ENCODE measurements at places on chromosomes 4 and X.

DNA sequence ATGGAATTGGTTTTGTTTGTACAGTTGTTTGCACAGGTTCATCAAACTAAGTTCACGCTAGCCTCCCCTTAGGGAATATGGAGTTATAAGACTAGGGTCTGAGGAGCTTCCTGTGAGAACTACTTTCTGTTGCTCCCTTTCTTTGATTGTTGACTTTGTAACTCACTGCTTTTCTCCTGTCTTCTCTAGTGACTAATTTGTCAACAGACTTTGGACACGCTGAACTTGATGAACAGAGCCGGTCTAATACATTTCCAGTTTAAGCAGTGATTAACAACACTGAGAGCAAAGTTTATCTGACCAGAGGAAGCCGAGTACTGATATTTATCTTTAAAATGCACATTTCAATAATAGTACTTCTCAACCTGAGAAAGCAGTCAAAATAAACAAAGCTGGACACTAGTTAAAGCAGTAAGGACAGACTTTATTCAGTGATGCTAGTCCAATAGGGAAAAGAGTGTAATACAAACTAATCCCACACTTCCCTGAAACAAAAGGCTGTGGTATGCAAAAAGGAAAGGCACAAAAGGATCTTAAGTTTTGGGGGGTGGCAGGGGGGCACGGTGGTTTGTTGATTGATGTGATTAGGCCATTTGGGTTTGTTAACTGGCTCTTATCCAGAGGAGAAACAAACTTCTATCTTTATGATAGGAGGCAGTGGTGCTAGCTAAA, 2.7 kb upstream of the NUDT9 start:
- no peak for DNase-seq

DNA sequence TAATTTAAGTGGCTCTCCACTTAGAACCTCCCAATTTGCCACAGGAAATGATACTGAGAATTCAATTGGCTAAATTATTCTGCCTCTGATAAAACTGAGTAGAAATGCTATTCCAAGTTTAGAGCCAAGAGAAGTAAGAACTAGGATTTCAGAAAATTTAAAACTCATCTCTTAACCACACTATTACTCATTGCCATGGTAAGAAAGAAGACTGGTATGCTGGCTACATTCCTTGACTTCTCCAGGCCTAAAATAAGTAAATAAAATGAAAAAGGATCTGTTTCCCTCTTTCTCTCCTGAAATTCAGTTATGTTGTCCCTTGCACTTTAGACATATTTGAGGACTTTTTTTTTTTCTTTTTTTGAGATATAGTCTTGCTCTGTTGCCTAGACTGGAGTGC, 23.3 kb downstream of the ZNF280C start:
- DNase-seq, result no peak

DNA sequence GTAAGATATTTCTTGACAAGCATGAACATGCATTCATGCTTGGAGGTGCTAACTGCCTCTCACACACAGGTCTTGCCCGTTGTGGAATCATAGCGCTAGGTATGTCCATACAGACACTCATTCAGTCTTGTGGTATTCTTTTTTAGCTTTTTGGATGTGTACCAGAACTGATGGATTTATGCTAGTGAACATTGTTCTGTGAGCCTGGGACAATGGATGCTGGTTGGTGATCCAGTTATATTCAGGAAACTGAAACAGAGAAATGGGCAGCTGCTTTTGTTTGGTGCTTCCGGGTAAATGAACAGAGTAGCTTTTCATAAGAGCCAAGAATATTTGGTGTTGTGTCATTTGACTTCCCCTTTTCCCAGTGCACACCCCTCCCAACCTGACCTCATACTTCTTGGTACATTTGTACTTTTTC, 78.9 kb upstream of the SLC4A4 start:
- no peak for DNase-seq

GRCh38 chrX:2710041-2710840, 19.1 kb downstream of the CD99 start:
- peak; percentile 71 for DNase-seq

DNA sequence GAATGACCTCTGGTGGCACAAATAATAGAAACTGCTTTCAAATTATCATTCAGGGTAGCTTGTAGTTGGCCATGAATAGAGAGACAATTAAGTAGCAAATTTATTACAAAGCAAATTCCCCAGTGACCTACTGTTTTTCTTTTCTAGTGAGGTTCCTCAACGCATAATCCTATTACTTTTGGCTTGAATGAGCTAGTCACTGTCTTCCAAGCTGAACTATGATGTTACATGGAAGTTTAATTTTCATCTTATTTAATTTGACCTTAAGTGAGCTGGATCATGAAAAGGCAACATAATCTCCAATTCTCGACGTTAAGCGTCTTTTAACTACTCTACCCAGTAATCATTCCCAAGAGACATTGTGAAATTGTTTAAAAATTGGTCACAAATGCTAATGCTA, 347.4 kb upstream of the MAGEB2 start:
- no peak for DNase-seq

- no peak for DNase-seq
Measured at GRCh38 chr4:125529071-125529470, 214.3 kb downstream of the FAT4 start.

DNA sequence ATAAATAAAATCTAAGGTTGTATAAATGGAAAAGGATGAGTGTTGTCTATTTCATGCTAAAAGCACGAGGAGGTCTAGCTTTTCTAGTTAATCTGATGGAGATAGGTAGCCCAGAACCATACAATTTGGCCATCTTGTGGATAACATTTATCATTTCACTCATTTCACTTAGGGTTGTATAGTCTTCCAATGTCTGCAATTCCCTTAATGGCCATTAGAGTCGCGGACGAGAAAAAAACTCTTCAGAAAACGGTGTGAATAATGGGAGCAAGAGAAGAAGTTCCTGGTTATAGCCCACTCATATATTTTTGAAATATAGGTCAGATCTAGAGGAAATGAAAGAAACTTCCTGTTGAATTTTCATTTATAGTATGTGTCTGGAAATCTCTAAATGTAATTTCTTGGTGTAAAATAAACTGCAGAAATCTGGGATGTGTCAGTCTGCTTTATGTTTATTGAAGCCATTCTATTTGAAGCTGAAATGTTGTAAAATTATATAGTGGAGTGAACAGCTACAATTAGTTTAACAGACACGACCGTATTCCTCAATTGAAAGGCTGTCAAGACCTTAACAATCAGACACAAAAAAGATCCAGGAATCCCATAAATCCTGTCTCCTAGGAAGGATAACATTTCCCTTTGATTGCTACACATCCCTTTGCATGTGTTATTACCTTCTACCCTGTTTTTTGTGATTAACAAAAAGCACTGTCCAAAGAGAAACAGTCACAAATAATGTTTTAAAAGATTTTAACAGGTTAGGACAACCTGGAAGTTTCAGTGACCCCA, 47.7 kb upstream of the MGST2 start:
- DNase-seq, result no peak

GRCh38 chr4:89397441-89397840, 89.8 kb upstream of the GPRIN3 start:
- DNase-seq, result no peak

- DNase-seq, result no peak
Measured at GRCh38 chrX:18543738-18544137, 118.3 kb downstream of the CDKL5 start.

DNA sequence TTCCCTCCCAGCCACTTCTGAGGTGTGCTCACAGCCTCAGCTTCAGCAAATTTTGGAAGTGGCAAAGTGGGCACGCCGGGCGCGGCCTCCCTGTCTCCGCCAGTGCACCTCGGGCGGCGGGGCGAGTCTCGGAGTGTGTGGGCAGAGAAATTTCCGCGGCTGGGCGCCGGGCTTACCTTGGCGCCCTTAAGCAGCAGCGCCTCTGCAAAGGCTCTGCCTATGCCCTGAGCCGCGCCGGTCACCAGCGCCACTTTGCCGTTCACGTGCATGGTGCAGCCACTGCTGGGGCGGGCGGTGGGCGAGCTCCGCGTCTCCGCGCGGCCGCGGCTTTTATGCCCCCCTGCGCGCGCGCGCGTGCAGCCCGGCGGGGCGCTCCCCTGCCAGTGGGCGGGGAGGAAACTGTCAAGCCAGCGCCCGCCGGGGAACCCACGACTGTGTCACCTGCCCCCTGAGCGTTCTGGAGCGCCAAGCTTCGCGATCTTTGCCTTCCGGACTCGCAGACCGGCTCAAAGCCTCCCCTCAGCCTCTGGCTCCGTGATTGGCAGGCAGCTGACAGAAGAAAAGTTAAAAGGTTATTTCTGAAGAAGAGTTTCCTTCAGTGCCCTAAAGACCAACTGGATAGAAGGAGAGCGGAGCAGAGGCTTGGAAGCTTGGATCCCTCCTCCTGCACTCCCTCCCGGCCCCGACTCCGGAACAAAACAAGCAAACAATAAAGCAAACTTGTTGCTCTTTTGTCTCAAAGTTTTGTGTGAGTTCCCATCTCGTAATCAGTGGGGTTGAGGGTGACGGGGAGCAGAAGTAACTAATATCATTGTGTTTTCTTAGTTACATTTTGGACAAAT, at the start of gene HPGD:
HPGD (minus strand) TSS at position 306 of the 842 bp plus-strand sequence; CDS start at position 269, 37 bp downstream.
- DNase-seq, result peak; percentile 75

DNA sequence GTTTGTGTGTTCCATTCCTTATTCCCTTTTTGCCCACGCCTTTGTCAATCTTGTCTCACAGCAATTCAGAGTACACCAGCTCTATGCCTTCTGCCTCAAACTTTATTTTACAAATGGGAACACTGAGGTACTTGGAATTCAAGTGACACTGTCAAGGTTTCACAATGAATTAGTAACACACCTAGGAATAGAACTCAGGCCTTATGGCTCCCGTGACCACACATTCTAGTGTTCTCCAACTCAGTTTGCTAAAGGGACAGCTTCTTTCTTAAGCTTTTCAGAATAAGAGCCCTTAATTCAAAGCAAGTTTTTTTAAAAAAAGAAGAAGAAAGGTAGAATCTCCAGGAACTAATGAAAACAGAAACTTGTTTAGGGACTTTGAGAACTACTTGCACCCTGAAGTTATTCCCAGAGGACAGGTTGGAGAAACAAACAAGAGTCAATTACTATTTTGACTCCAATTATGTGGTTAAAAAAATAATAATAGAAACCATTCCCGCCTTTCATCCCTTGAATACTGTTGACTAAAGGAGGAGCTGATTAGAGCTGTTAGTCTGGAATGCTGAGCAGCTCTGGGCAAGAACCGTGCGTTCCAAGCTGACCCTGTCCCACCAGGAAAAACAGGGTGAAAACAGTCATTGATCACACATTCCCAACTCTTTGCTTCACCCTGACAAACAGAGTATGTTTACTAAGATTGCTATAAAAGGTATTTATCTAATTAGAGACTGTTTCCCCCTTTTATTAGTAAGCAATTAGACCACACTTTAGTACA, 408.8 kb upstream of the CNKSR2 start:
- DNase-seq, result no peak

- DNase-seq, result peak; percentile 35
Measured at GRCh38 chr4:88211473-88212252, 53.2 kb upstream of the ABCG2 start.

DNA sequence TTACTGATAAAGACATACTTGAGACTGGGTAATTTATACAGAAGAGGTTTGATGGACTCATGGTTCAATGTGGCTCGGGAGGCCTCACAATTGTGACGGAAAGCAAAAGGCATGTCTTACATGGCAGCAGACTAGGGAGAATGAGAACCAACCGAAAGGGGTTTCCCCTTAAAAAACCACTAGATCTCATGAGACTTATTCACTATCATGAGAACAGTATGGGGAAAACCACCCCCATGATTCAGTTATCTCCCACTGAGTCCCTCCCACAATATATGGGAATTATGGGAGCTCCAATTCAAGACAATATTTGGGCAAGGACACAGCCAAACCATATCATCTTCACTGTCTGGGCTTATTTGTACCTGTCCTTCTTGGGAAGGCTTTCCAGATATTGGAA, 22.8 kb upstream of the MUC7 start:
- no peak for DNase-seq

- no peak for DNase-seq
Measured at GRCh38 chr4:125676583-125676982, 361.8 kb downstream of the FAT4 start.

DNA sequence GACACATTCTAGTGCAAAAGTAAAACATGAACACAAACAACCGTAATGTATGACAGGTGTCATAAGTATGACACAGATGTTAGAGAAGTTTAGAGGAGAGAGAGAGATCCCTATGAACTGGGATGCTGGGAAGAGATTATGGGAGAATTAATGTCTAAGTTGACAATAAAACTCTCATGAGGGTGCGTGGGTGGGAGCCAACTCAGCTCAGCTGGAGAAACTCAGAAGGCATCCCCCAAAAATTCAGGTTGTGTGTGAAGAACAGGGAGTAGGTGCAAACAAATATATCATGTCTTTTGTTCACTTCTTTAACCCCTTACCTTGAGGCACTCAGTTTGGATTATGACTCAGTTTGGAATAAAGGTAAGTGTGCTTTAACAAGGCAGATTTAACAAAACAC, 484.1 kb downstream of the INPP4B start:
- no peak for DNase-seq

DNA sequence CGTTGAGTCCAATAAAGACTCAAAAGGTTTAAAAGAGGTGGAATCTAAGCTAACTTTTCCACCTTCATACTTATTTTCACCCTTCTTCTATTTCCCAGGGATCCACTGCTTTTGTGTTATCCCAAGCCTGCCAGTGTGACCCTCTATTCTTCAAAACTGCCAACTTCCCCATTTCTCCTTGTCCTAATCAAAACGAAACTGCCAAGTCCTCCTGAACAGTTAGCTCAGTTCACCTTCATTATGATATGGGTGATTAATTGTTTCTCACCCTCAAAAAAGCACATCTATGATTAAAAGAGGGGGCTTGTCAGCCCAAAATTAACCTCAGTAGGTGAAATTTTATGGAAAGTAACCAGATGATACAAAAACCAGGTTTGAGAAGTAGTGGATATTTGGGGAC, 108.4 kb downstream of the GUCY2F start:
- no peak for DNase-seq

DNA sequence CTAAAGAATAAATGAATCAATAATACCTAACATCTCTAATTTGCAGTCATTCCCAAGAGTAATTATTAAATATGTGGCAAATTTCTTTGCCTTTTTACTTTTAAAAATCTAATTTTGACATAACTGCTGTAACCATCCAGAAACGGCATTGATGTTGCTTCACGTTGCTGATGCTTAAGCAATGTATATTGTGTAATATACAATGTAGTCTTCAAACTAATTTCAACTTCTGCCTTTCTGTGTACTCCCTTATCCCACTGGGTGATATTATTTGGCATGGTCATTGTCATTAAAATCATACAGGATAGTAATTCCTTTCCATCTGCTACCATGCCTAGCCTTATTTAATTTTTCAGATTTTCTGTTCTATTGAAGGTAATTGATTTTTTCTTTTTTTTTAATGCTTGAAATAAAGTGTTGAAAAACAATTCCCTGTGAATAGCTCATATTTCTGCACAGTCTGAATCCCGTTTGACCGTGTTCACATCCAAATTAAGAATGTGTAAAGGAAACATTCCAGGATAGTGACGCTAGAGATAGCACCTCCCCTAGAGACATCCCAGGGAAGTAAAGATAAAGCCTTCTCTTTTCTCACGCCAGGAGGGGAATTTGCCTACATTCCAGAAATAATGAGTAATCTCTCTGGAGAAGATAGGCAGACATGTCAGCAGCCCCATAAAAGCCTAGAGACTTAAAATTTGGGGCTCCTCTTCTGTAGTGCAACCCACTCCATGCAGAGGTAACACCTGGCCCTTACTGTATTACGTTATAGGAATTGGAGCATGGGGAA, 8.6 kb downstream of the FAM200B start:
- DNase-seq, result no peak

Data from activated T-cell treated with anti-CD3 and anti-CD28 coated beads, Interleukin-2, amount 50 U/mL, for 48 hours (primary cell).